ENCODE measurements at places on chromosomes 4 and X.
A peak's percentile ranks its signal among the peaks of the same experiment; 100 is the strongest.

DNA sequence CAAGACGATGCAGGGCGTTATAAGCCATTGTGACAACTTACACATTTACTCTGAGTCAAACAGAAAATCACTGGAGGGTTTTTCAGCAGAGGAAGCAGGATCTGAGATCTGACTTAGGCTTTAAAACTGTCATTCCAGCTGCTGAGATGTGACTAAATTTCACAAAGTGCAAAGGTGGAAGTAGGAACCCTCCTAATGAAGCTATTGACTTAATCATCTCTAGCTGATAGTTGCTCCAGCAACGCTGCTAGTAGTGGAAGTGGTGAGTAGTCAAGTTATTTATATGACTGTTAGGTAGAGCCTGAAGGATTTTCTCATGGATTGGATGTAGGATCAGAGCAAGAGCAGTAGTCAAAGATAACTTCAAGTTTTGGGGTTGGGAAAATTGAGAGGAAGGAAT, 218.6 kb downstream of the GRID2 start:
- DNase-seq: no peak

DNA sequence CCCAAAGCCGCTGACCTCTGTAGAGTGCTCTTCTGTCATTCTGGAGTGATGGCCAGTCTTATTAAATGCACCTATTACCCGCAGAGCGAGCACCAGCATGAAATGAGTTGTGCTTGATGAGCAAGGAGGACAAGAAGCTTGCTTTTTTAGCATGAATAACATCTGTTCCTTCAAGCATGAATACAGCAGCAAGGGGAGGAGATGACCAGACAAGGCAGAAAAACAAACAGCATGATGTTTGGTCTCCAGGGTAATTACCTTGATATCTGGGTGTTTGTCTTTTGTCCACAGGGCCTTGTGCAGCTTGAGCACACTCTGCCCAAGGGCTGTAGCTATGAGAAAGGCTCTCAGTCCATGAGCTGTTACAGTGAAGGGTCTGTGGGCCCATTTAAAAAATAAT, 324.8 kb upstream of the DDX53 start:
- DNase-seq: no peak

- no peak for DNase-seq
Observed at GRCh38 chr4:24070117-24070516, 180.3 kb upstream of the PPARGC1A start.

GRCh38 chr4:112521123-112522023, 5.4 kb upstream of the NEUROG2 start:
- peak; percentile 1 for DNase-seq

- DNase-seq: no peak
Observed at GRCh38 chrX:73766431-73766795, 203.4 kb downstream of the CHIC1 start.

DNA sequence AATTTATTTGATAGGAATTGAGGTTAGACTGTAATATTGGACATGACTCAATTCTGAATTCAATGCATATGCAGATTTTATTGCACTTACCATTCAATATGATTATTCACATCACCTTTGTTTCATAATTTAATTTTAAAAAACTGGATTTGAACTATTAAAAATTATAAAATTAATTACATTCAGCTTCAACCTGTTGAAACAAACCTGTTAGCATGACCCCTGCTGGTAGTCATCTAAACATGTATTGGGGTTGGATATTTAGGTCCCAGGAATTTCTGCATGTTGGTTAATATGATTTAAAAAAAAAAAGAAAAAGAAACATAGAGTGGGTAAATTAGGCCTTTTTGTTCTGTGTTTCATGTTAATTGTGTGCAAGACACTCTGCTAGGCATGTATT, 85.9 kb downstream of the ARSJ start:
- no peak for DNase-seq

GRCh38 chrX:148270499-148270898, 229.9 kb upstream of the AFF2 start:
- DNase-seq: no peak

DNA sequence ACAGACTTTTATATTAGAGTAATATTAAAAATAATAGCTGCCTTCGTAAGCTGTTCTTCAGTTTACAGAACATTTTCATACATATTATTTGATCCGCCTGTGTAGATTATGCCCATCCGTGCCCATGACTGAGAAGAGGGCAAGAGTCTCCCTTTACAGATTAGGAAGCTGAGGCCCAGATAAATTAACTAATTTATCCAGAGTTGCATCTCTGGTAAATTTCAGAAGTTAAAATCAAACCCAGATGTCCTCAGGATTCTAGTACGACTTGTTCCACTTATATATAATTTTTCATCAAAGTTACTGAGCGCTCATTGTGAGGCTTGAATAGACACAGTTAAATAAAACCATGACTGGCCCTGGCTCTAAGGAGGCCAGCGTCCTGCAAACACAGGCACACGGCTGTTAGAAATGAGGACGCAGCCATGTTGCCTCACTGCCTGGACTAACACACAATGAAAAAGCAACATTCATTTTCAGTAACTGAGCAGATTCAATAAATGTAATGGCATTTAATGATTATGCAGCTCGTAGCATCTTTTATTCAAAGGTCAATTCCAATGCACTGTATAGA, 148.0 kb downstream of the TENM3 start:
- DNase-seq: no peak

DNA sequence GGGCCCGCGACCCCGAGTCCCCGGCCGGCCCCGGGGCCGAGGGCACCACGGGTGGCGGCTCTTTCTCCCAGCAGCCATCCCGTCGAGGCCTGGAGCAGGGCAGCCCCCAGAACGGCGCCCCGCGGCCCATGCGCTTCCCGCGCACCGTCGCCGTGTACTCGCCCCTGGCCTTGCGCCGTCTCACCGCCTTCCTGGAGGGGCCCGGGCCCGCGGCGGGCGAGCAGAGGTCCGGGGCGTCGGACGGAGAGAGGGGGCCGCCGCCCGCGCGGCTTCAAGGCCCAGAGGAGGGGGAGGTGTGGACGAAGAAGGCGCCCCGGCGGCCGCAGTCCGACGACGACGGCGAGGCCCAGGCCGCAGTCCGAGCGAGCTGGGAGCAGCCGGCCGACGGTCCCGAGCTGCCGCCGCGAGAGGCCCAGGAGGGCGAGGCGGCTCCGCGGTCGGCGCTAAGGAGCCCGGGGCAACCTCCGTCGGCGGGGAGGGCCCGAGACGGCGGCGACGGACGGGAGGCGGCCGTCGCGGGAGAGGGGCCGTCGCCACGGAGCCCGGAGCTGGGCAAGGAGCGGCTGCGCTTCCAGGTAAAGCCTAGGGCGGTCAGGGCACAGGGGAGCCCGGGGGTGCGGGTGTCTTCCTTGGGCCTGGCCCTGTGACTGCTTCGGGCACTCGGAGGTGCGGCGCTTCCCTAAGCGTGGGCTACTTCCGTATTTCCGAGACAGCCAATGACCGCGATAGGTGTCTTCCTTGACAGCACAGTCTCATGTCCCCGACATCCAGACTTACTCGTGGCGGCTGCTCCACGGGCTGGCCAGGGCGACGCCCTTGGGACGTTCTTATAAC, 845 bp downstream of the ZAR1 start:
- no peak for DNase-seq

DNA sequence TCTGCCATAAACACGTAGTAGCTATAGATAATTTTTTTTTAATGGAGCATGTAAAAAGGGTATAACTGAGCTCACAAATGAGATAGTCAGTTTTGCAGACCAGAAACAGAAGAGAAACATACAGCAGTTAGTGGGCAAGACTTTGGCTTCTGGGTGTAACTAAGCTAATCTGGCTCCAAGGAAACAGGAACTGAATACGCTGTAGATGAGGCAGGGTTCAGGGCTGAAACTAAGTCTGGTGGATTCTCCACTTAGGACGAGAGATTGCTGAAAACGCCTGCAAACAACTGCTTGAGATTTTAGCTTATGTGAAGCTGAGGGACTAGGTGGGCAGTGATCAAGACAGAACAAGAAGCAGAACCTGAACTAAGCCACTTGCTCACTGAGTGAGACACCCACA, 91.7 kb downstream of the SMIM20 start:
- DNase-seq: no peak

DNA sequence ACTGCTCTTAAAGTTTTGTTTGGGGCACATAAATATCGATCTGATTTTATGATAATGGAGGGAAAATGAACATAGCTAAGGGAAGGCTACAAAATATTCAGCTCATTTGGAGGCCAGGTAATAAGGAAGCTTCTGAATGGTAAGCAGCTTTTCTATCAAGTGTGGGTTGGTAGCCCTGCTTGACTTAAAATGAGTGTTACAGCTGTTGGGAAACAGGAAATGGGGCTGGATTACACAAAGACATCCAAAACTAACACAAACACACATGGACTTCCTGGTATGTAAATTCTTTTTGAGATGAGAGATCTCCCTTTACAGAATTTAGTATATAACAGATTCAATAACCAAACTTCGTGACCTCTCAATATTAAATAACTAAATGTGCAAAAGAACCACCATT, 58.0 kb downstream of the FGF16 start:
- no peak for DNase-seq

Measured in activated CD4-positive, CD25-positive, alpha-beta regulatory T cell (primary cell).